Endothelial cell of umbilical vein (primary cell): ENCODE measurements at places on chromosomes 7 and 10. TPM values are rescaled to one million over a fixed set of nuclear protein-coding genes. Genes with fewer than 3 reads are reported as not detected.

The CRHR2 gene
- polyA plus RNA-seq: not detected in 2 replicates

The MYO3A gene
- not detected in 2 replicates for polyA plus RNA-seq

The SUN3 gene
- not detected in 2 replicates for polyA plus RNA-seq

The LRRC18 gene
- not detected in 2 replicates for polyA plus RNA-seq

The SLC16A12 gene
- not detected in 2 replicates for polyA plus RNA-seq

The ZNF398 gene
- 7.5 and 11.1 TPM in 2 replicates for polyA plus RNA-seq

DNA sequence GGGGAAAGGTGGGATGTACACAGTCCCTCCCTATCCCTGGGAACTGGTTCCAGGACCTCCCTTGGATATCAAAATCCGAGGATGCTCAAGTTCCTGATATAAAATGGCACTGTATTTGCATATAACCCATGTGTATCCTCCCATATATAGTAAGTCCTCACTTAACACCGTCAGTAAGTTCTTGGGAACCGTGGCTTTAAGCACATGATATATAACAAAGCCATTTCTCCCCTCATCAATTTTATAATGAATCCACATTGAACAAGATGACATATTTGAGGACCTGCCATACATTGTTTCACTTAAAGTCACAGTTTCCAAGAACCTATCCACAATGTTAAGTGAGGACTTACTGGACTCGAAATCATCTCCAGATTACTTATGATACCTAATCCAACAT is 5.4 kb downstream of the CRYGN start:
- no peak overlapping the region for H3K27ac ChIP-seq
- peaks cover 10% of the 10 kb centered on the region for H3K27me3 ChIP-seq
- no peak for DNase-seq
- no peak overlapping the region for H3K4me3 ChIP-seq

DNA sequence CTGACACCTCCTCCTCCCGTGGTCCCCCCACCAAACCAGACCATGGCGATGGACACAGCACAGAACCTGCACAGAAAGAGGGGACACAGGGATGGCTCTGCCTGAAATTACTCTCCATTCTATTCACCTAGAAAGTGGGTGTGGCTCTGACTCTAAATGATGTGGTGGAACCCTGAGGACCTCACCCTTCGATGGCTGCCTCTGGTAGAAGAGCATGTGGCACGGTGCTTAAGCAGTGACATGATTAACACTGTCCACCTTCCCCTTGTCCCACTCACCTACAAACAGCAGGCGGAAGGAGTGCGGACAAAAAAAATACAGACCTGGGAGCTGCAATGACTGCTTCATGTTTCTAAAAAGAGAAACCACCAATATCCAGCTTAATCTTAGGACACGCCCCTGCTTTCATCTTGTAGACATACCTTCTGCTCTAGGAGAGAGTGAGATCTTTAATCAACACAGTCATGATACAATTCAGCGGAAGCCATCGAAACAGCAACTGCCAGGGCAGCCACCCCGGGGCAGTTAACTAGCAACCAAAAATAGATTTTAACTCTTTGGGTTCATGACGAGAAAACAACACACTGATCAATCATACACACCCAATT is 11.4 kb downstream of the JCAD start:
- no peaks in the 10 kb centered on the region for H3K27me3 ChIP-seq
- no peak overlapping the region for H3K27ac ChIP-seq
- peaks cover 40% of the 10 kb centered on the region for H3K4me1 ChIP-seq
- peaks cover 36% of the 10 kb centered on the region for H3K36me3 ChIP-seq
- no peak overlapping the region for H3K4me3 ChIP-seq

DNA sequence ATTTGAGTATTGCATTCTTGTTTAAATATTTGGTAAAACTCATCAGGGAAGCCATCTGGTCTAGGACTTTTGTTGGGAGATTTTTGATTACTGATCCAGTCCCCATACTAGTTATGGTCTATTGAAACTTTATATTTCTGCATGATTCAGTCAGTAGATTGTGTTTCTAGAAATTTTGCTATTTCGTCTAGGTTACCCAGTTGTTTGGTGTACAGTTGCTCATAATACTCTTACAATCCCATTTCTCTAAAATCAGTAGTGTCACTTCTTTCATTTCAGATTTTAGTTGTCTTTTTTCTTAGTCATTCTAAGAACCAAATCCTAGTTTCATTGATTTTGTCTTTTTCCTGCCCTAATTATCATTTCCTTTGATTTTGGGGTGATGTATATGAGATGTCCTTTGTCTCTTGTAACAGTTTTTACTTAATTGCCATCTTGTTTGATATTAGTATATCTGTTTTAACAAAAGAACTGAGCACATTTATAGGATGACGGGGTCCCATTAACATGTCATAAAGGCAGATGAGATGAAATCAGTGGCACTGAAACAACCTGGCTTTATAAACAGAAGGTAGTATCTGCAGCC is 7.9 kb downstream of the MALSU1 start:
- H3K27ac ChIP-seq: no peak overlapping the region
- H3K36me3 ChIP-seq: peaks cover 12% of the 10 kb centered on the region
- no peaks in the 10 kb centered on the region for H3K27me3 ChIP-seq

DNA sequence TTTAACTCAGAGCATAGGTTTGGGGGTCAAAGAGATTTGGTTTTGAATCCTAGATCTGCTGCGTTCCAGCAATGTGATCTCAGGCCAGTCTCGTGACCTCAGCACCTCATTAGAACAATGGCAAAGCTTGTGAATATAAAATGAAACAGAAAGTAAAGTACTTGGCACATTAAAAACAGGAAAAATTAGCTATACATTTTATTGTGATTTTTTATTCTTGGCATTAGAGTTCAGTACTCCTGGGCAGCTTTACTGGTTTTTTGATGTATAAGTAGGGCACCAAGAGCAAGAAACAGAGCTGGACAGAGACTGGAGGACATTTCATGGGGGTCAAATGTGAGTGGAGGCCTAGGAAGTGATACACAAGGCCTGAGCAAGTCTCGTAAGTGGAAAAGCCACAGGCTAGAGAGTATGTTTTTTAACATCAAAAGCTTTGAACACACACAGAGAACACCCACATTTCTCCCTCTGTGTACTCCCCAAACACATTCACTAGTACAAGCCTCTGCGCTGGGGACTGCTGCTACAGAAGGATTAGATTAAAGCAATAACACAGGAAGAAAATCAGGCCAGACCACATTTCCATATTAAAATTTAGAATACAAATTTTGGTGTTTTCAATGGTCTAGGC is 157.2 kb upstream of the SLC25A13 start:
- H3K4me3 ChIP-seq: no peak overlapping the region
- no peaks in the 10 kb centered on the region for H3K36me3 ChIP-seq
- DNase-seq: peak; percentile 64
- no peaks in the 10 kb centered on the region for H3K27me3 ChIP-seq
- no peaks in the 10 kb centered on the region for H3K4me1 ChIP-seq

DNA sequence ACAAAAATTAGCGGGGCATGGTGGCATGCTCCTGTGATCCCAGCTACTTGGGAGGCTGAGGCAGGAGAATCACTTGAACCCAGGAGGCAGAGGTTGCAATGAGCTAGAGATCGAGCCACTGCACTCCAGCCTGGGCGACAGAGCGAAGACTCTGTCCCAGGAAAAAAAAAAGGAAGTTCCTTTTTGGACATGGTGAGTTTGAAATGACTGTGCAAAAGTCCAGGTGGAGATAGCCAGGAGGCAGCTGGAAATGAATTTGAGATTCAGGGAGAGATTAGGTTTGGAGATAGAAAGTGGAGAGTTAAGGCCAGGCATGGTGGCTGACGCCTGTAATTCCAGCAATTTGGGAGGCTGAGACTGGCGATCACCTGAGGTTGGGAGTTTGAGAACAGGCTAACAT is 139.1 kb downstream of the MARCHF5 start:
- H3K36me3 ChIP-seq: no peaks in the 10 kb centered on the region
- H3K27me3 ChIP-seq: no peaks in the 10 kb centered on the region
- no peak overlapping the region for H3K4me3 ChIP-seq
- no peak for DNase-seq

- peaks cover 9% of the 10 kb centered on the region for H3K27me3 ChIP-seq
- no peaks in the 10 kb centered on the region for H3K4me1 ChIP-seq
- no peaks in the 10 kb centered on the region for H3K36me3 ChIP-seq
- H3K27ac ChIP-seq: no peak overlapping the region
- DNase-seq: peak; percentile 78
Observed at GRCh38 chr7:54788664-54789063, 29.7 kb upstream of the SEC61G start.

GRCh38 chr10:84965468-84965867 is 637.1 kb downstream of the CCSER2 start:
- H3K4me3 ChIP-seq: no peak overlapping the region
- no peaks in the 10 kb centered on the region for H3K36me3 ChIP-seq
- H3K27ac ChIP-seq: no peak overlapping the region
